CD4-positive, alpha-beta T cell treated with Interleukin-17A for 4 hours (primary cell): ENCODE measurements at places on chromosomes 6 and 20.
A peak's percentile ranks its signal among the peaks of the same experiment; 100 is the strongest.

DNA sequence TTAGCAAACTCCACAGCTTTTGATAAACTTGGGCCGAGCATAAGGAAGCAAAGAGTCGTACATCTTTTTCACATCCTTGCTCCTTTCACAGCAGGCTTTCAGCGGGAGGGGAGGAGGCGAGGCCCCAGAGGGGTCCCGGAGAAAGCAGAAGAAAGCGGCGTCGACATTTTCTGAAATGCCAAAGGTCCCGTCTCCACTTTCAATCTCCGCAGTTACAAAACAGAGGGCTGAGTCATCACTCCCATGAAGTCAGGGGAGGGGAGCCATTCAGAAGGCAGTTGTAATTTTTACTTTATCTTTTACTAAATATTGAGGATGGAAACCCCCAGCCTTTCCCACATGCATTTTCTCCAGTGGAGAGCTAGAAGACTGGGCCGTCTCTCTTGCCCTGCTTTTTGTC lies 174.2 kb upstream of the THBS2 start:
- no peak for DNase-seq

GRCh38 chr6:134722200-134722870 lies 227.6 kb downstream of the ALDH8A1 start:
- DNase-seq, result no peak

- DNase-seq, result peak; percentile 59
Measured at GRCh38 chr20:36836591-36837269, 39.2 kb upstream of the TLDC2 start.

- DNase-seq, result no peak
Measured at GRCh38 chr6:884570-884969, 191.6 kb upstream of the EXOC2 start.

GRCh38 chr6:143405373-143406154 lies 44.9 kb downstream of the ADAT2 start:
- no peak for DNase-seq

- DNase-seq, result no peak
Measured at GRCh38 chr6:115717062-115717461, 343.6 kb downstream of the FRK start.

DNA sequence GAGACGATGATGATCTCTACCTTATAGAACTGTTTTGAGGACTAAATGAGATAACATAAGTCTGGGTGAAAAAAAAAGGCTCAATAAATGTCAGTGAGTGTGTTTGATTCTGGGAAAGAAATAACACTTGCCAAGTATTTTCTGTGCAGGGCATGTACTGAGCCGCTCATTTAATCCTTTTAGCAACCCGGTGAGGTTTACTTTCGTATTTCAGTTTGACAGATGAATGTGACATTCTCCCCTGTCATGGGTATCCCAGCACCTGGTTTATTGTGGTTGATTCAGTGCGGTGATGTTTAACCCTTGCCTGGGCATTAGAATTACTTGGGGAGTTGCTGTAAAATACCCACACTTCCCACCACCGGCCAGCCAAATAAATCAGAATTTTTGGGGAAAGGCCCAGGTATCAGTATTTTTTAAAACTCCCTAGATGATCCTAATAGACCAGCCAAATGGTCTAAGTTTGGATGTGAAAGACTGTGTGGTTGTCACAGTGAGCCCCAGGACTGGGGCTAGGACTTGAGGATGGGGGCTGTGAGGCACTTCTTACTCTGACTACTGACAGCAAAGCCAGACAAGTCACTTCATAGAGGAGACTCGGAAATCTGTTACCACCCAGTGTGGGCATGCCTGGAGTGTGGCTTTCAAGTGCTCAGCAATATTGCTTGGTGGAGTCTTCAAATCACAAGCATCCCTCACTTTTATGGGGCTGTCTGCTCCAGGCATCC lies 100.2 kb upstream of the KCNG1 start:
- DNase-seq, result no peak

- peak; percentile 96 for DNase-seq
Measured at GRCh38 chr6:34196116-34196832, 40.4 kb upstream of the HMGA1 start.

DNA sequence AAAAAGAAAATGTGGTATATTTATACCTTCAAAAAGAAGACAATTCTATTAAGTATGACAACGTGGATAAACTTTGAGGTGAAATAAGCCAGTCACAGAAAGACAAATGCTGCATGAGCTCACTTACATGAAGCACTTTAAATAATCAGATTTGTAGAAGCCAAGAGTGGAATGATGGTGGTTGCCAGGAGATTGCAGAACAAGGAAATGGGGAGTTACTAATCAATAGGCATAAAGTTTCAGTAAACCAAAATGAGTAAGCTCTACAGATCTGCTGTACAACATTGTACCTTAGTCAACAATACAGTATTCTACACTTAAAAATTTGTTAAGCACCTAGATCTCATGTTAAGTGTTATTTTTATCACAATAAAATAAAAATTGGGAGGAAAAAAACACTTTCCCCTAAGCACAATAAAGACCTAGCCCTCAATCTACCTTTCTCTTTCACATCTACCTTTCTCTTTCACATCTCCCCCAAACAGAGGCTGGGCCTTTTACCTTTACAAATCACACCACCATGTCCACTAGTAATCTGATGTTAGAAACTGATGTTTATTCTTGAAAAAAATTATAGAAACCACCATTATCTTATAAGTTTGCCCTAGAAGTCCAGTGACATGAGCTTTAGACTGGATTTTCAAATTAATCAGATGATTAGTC lies 73.9 kb downstream of the PKIB start:
- no peak for DNase-seq

- no peak for DNase-seq
Measured at GRCh38 chr6:41536795-41537758, 9.1 kb upstream of the FOXP4 start.

- no peak for DNase-seq
Measured at GRCh38 chr20:1997483-1998192, 3.8 kb upstream of the PDYN start.

GRCh38 chr6:30042476-30042875 lies 18.6 kb upstream of the POLR1H start:
- no peak for DNase-seq

DNA sequence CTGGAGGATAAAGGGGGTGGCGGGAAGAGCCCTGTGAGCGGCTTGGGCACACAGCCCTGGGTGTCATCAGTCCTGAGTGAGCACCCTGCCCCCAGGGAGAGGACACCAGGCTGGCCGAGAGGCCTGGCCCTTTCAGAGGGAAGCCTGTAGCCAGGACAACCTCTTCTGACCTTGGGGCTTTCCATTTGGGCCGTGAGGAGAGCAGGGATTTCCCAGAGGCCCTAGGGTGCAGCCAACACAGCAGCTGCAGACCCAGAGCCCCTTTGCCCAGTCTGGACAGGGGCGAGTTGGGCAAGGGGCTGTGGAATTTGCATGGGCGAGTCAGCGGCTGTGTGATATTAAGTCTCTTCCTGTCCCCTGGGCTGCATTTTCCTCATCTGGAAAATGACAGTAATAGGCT lies 6.3 kb downstream of the MAP1LC3A start:
- DNase-seq, result no peak

- peak; percentile 24 for DNase-seq
Measured at GRCh38 chr6:166341977-166342348, 382 bp downstream of the SFT2D1 start.

- no peak for DNase-seq
Measured at GRCh38 chr20:9916761-9917160, 77.9 kb upstream of the PAK5 start.

- no peak for DNase-seq
Measured at GRCh38 chr6:156191895-156192294, 585.3 kb upstream of the ARID1B start.

- DNase-seq, result no peak
Measured at GRCh38 chr6:11294228-11294627, 61.8 kb upstream of the NEDD9 start.

- no peak for DNase-seq
Measured at GRCh38 chr6:166830185-166830890, 126.0 kb downstream of the RNASET2 start.

DNA sequence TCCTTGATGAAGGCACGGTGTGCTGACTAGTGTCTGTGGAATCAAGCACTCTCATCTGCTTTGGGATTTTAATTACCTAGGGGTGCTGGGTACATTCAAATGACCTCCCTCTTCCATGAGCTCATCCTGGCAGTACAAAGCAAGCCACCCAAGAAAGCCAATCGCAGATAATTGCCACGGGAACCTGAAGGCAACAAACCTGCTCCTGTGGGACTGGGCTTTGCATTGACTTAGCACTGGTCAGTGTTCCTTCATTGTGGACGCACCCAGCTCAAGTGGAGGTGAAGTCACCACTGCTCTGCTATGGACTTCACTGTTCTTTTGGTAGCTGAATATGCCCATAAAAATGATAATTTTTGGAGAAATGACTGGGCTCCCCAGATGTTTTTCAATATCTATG lies 261.6 kb upstream of the FERMT1 start:
- DNase-seq, result no peak

- no peak for DNase-seq
Measured at GRCh38 chr6:81689580-81689979, 62.9 kb downstream of the TENT5A start.

DNA sequence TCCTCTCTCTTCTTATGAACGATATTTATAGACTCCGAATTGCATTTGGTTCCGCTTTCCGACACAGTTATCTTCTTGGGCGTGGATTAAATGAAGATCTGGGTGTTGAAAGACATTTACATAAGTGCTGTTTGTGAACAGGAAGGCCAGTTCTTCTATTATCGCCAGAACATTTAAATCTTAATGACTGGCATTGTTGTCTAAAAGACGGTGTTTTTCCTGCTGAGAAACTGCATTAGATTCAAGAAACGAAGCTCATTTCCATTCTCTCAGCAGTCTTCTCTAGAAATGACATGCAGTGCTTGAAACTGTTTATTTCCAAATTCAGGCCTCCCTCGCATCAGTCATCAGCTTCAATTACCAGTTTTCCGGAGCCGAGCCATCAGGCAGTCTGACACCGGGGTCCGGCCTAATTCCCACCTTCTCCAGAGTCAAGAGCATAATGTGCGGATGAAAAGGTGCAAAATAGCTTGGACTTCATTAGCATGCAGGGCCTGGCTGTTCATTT lies 16.0 kb downstream of the LINC00237 start:
- DNase-seq, result no peak

DNA sequence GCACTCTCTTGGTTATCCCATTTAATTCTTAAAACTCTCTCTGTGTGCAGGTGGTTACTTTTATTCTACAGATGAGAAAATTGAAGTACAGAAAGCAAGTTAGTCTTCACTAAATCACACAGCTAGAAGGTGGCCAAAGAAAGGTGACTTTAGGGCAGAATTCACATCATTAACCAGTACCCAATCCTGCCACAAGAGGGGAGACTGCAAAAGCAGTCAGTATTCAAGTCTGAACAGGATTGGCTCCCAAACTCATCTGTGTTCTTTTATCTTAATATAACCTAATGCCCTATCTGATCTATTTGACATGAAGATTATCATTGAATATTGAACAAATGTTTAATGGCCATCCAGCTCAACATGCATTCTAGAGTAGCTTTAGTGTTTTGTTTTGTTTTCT lies 225.3 kb upstream of the FAM83B start:
- no peak for DNase-seq

DNA sequence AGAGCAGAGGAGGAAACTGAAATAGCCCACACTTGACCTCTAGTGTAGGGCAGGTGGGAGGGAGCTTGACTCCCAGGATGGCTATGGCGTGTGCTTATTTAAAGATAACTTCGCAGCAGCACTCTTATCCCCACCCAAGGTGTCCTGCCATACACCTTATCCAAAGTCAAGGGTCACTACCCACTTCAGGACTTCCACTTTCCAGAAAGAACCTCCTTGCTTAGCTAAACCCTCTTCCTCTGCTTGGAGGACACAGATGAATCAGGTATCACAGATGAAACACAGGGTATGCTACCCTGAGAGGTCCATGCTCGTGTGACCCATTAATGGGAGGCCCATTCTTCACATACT lies 2.3 kb downstream of the RIN2 start:
- DNase-seq, result no peak

DNA sequence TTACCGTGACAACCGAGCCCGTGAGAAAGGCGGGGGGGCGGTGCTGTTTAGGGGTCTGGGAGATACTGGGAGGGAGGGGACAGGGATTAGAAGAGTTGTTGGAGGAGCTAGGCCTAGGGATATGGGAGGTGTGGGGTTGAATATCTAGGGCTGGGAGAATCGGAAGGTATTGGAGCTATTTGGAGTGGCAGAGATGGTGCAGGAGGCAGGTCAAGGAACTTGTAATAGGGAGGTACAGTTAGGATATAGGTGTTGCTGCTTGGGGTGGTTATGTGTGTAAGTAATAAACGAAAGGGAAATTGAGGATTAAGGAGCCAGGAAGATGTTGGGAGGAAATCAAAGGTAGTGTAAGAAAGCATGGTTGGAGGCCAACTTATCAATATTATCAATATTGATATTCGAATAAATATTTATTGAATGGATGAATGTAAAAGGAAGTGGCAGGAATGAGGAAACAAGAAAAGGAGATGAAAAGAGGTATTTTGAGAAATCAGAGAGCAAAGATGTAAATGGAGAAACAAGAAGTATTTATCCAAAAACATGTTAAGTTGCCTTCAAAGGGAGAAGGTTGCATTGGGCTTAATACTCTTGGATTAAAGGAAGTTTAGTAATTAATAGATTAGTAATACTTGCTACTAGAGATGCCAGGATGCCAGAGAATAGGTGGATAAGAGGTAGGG lies 602 bp downstream of the PPP1R11 start:
- DNase-seq, result no peak

GRCh38 chr20:31587545-31588389 lies 17.3 kb upstream of the ID1 start:
- peak; percentile 26 for DNase-seq

DNA sequence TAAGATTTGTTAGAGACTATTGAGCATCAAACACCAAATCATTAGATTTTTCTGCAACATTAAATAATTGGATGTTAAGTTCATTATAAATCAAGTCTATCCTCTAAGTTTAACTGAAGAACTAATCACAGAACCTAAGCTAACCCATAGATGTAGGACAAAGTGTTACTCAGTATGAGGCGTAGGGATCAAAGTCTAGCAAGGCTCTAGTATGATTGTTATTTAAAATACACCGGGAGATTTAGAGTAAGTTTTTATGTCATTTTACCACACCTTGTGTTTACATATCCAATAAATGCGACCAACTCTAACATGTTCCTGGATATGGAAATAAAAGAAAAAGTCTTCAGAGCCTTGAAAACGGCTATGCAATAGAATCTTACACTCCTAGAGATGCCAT lies 2.6 kb downstream of the ADGB start:
- no peak for DNase-seq

GRCh38 chr20:34526466-34526865 lies 10.2 kb downstream of the DYNLRB1 start:
- no peak for DNase-seq

DNA sequence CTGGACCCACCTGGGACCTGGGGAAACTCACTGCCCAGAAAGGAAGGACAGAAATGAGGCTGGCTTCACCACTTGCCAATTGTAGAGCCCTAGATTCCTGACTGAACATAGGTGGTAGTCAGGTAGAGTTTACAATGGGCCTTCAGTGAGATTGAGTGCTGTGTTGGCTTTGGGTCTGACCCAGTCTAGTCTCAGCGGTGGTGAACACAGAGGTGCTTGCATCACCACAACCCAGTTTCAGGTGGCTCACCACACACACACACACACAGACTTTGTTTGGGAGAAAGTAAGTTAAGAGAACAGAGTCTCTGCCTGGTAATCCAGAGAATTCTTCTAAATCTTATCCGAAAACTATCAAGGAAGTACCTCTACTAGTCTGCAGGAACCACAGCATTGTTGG lies 266.1 kb upstream of the EPHA7 start:
- DNase-seq, result no peak
